ENCODE measurements at places on chromosomes 12 and 14.

- DNase-seq, result no peak
Observed at GRCh38 chr12:131916306-131917138, 12.6 kb upstream of the PUS1 start.

DNA sequence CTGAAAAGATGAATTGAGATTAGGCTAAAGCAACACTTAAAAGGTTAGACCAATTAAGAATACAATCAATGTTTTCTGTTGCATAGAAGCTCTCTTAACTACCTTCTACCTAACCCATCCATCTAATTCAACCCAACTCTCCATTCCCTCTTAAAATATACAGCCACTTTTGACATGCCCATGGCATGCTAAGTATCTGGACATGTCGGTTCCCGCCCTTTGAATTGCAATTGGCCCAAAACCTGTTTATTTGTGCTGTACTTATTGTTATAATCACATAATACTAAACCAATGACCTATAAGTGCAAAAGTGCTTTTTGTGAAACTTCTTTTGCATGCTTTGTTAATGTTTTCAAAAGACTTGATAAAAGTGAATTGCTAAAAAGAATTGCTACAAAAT is 37.6 kb upstream of the APPL2 start:
- DNase-seq, result no peak

DNA sequence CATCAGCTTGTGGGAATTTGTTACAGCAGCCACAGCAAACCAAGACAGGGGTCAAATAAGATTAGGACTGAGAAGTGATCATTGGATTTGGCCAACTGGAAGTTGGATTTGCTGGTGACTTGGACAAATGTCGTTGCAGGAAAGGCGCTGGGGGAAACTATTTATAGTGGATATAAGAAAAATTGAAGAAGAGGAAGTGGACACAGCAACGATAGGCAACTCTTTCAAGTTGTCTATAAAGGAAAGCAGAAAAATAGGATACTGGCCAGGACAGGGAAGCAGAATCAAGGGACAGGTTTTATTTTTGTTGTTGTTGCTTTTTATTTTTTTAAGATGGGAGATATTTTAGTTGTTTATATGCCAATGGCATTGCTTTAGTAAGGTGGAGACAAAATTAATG is 56.2 kb upstream of the RTRAF start:
- DNase-seq, result no peak

- peak; percentile 29 for DNase-seq
Observed at GRCh38 chr14:20662968-20663732, 21.2 kb upstream of the RNASE4 start.

DNA sequence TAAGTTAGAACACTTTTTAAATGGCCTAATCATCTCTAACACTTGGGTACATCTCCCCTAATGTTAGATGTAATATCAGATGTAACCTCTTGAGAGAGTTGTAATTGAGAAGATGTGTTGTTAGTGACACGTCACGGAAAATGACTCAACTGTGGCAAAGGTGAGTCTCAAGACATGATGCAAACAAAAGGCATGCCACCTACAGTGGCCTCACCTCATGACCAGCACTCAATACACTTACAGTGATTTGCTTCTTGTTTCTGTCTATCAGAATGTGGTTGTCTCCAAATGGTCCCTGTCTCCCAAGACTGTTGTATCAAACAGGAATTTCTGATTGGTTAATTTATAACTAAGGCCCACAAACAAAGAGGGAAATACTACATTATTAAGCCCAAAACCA is 91.2 kb downstream of the SLC25A21 start:
- no peak for DNase-seq

- peak; percentile 23 for DNase-seq
Observed at GRCh38 chr12:114274131-114274530, 131.8 kb downstream of the TBX5 start.

- peak; percentile 50 for DNase-seq
Observed at GRCh38 chr14:103087343-103087835, 3.4 kb downstream of the LBHD2 start.

DNA sequence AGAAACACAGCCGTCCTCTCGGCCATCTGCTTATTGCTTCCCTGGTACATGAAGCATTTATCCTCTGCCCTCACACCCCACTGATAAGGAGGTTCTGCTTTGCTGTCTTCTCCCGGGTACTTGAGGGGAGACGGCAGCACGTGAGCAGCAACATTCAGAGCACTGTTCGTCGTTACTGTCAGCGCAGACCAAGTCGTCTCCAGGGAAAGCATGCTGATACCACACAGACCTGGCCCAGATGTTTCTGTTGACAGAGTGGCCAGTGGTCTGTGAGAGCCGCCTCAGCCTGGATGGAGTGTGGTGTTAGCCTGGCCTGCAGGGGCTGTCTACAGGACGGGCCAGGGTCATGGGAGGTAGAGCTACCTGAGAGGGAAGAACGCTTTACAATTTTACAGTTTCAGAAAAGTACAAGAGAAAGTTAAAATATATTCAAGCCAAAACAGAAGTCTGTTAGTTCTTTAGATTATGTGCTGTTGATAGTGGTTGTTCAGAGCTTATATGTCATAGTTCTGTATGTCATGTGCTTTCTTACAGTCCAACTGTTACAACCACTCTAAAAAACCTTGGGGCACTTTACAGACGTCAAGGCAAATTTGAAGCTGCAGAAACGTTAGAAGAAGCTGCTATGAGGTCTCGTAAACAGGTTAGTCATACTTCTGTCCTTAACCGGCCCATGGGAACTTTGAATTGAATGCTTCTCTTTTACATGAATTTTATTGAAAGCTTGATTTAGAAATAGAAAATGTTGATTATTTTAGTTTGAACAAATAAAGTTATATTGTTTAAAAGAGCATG is 38.2 kb downstream of the XRCC3 start:
- DNase-seq, result no peak

Data from NCI-H1694 (cell line).